T-helper 17 cell (primary cell): ENCODE measurements at places on chromosomes 1 and 21. TPM values are rescaled to one million over a fixed set of nuclear protein-coding genes. Genes with fewer than 3 reads are reported as not detected.
A peak's percentile ranks its signal among the peaks of the same experiment; 100 is the strongest.

DNA sequence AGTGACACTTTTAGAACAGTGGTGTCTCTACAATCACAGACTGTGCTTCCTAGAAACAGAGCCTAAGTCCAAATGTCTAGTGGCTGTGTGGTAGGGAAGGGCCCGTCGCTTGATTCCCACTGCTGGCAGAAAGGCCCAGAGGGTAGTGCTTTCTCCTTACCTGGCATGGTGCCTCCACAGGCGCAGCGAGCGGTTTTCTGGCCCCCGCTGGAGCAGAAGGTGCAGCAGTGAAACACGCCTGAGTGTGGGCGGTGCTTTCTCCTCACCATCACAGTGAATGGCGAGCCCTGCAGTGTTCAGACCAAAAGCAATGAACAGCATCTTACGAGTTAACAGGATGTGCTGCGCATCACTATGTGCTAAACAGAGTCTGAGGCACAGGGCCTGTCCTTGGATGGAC is 8.3 kb downstream of the TRIM45 start:
- no peak for DNase-seq
- peaks cover 2% of the 10 kb centered on the region for H3K36me3 ChIP-seq
- peaks cover 35% of the 10 kb centered on the region for H3K4me1 ChIP-seq
- no peaks in the 10 kb centered on the region for H3K27me3 ChIP-seq
- H3K4me3 ChIP-seq, result no peak overlapping the region
- H3K27ac ChIP-seq, result no peak overlapping the region

DNA sequence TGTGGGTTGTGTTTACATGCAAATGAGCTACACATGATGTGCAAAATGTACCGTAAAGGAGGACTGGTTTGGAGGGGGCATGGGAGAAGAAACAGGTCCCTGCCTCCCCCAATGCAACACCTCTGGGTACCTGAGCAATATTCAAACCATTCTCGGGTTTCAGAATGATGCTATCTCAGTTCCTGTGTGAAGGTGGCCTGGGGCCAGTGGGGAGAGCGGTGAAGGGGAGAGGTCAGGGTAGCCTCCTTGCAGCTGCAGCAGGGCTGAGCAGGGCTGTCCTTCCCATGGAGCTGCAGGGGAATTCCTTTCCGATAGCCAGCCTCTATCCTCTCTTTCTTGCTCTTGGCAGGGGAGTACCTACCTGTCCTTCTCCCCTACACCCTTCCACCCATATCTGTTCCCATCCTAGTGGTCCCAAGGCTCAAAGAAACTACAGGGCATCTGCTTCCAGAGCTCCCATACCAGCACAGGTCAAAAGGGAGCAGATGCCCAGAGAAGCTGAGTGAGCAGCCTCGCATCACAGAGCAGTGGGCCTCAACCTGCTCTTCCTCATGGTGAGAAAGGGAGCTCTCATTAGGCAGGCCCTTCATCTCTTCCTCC is 11.9 kb downstream of the MEF2D start:
- no peak for DNase-seq
- H3K4me3 ChIP-seq, result peak overlapping the region; percentile 92
- H3K4me1 ChIP-seq, result peaks cover 80% of the 10 kb centered on the region
- no peaks in the 10 kb centered on the region for H3K27me3 ChIP-seq
- H3K36me3 ChIP-seq, result no peaks in the 10 kb centered on the region
- peak overlapping the region; percentile 97 for H3K27ac ChIP-seq

DNA sequence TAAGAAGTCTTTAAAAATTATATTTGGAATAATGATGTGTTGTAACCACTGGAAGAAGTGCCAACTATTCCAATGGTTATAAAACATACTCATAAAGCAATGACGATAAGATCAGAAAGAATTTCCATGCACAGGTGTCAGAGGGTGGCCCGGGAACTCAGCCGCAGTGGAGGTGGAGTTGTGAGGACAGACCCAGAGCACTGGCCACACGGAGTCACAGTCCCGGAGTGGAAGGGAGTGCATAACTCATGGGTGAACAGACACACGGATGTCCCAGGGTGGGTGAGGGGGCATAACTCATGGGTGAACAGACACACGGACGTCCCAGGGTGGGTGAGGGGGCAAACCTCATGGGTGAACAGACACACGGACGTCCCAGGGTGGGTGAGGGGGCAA is 2.5 kb downstream of the KRTAP10-4 start:
- H3K27ac ChIP-seq, result no peak overlapping the region
- H3K4me1 ChIP-seq, result peaks cover 8% of the 10 kb centered on the region
- no peak overlapping the region for H3K4me3 ChIP-seq
- H3K27me3 ChIP-seq, result peaks cover 30% of the 10 kb centered on the region

DNA sequence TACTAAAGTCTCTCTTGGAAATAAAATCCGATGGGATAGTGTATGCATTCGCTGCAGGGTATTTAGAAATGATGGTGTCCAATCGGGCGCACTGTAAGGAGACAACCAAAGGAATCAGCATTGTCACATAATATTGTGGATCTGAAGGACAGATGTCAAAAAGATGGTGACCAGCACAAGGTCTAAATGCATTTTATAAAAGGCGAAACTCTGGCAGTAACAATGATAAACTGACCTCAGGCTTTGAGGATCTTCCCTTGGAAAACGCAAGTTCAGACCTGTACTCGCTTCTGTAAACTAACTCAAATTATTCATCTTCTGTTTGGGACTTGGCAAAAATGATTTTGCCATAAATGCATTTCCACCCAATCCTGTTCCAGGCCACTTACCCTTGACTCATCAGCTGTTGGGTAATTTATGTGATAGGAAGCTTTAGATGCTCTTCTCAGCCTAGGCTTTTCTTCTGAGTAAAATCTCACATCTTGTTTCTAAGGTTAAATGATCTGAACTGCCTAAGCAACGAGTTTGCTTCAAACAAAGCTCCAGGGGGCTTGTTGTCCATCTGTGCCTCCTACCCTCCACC is 33.8 kb downstream of the STPG1 start:
- no peaks in the 10 kb centered on the region for H3K27me3 ChIP-seq
- H3K4me3 ChIP-seq, result no peak overlapping the region
- H3K4me1 ChIP-seq, result peaks cover 6% of the 10 kb centered on the region

GRCh38 chr1:46557403-46557802 is 6.0 kb upstream of the KNCN start:
- H3K27me3 ChIP-seq, result no peaks in the 10 kb centered on the region
- peaks cover 3% of the 10 kb centered on the region for H3K36me3 ChIP-seq
- DNase-seq, result no peak
- H3K4me1 ChIP-seq, result peaks cover 2% of the 10 kb centered on the region
- H3K27ac ChIP-seq, result peak overlapping the region; percentile 75

GRCh38 chr1:172320733-172321132 is 99.8 kb upstream of the C1orf105 start:
- H3K4me1 ChIP-seq, result no peaks in the 10 kb centered on the region
- no peak overlapping the region for H3K27ac ChIP-seq
- no peak for DNase-seq
- H3K4me3 ChIP-seq, result no peak overlapping the region

GRCh38 chr1:36401602-36402503 is 4.1 kb upstream of the LSM10 start:
- H3K4me3 ChIP-seq, result peak overlapping the region; percentile 85
- H3K36me3 ChIP-seq, result peaks cover 3% of the 10 kb centered on the region
- peak overlapping the region; percentile 67 for H3K27ac ChIP-seq
- H3K4me1 ChIP-seq, result peaks cover 24% of the 10 kb centered on the region
- DNase-seq, result no peak

GRCh38 chr1:114292835-114293234 is 139.2 kb upstream of the SYT6 start:
- H3K4me1 ChIP-seq, result peaks cover 8% of the 10 kb centered on the region
- no peaks in the 10 kb centered on the region for H3K36me3 ChIP-seq
- H3K27me3 ChIP-seq, result peaks cover 21% of the 10 kb centered on the region
- H3K4me3 ChIP-seq, result no peak overlapping the region

DNA sequence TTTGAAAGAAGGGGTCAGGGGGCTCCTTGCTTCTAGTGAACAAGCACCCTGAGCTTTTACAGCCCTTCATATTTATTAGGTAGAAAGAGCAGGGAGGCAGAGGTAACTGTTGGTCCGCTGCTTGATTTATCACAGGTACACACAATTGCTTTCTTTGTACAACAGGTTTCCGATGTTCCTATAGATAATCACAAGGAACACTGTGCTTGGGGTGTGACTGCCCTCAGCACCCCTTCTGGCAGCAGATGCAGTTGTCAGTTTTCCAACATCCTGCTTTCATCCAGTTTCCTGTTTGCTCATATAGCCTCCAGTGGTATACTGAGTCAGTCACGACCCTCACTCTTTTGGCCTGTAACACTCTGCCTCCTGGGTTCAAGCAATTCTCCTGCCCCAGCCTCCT is 40.6 kb downstream of the SCP2 start:
- peaks cover under 1% of the 10 kb centered on the region for H3K36me3 ChIP-seq
- no peak overlapping the region for H3K27ac ChIP-seq
- H3K4me3 ChIP-seq, result no peak overlapping the region
- no peaks in the 10 kb centered on the region for H3K27me3 ChIP-seq
- H3K4me1 ChIP-seq, result no peaks in the 10 kb centered on the region

- no peaks in the 10 kb centered on the region for H3K36me3 ChIP-seq
- H3K27ac ChIP-seq, result no peak overlapping the region
- H3K27me3 ChIP-seq, result peaks cover 6% of the 10 kb centered on the region
- no peak overlapping the region for H3K4me3 ChIP-seq
- DNase-seq, result no peak
These were observed 1531.6 kb upstream of the TPTE start for GRCh38 chr21:8989721-8990325.

DNA sequence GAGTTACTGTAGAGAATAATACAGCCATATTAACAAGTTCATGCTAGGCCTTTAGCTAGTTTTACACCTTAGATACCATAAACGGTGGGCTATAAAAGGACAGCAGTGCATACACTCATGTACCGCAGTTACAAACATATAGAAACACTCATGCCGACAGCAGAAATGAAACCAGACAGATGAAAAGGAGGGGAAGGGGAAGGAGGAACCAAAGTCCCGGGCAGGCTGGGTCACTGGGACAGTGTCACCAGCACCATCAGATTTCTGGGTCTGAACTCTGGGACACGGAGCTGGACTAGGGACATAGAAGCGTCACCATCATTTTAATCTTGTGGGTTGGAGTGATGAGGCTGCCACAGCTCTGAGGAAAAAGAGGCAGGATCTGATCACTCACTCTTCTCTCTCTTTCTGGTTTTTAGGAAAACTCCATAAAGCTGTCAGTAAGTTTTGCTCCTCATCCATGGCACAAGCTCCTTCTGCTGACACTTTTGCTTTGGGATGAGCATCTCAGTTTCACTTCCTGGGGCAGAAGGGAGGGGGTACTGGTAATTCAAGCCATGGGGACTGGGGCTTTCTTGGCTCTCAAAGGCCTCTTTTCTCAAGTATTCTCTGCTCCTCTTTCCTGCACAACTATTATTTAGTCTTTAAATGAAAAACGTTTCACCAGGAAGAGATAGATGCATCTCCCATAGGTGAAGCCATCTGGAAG is 7.8 kb upstream of the ZNF691 start:
- H3K4me1 ChIP-seq, result peaks cover 6% of the 10 kb centered on the region
- no peaks in the 10 kb centered on the region for H3K27me3 ChIP-seq
- no peak overlapping the region for H3K4me3 ChIP-seq
- no peak for DNase-seq
- H3K27ac ChIP-seq, result no peak overlapping the region

- H3K36me3 ChIP-seq, result no peaks in the 10 kb centered on the region
- H3K27ac ChIP-seq, result no peak overlapping the region
These were observed 172.9 kb upstream of the ESRRG start for GRCh38 chr1:216896146-216896545.

- DNase-seq, result no peak
- no peaks in the 10 kb centered on the region for H3K4me1 ChIP-seq
- H3K4me3 ChIP-seq, result no peak overlapping the region
- H3K27me3 ChIP-seq, result peaks cover 40% of the 10 kb centered on the region
These were observed 29.7 kb upstream of the PDE9A start for GRCh38 chr21:42623694-42624093.

- H3K27ac ChIP-seq, result peak overlapping the region; percentile 62
- peak overlapping the region; percentile 85 for H3K4me3 ChIP-seq
- H3K27me3 ChIP-seq, result no peaks in the 10 kb centered on the region
- peaks cover 3% of the 10 kb centered on the region for H3K36me3 ChIP-seq
- peaks cover 28% of the 10 kb centered on the region for H3K4me1 ChIP-seq
- DNase-seq, result no peak
These were observed 61.4 kb downstream of the OLFML2B start for GRCh38 chr1:161962091-161962887.

GRCh38 chr1:184892116-184892515 is 82.2 kb downstream of the NIBAN1 start:
- H3K4me1 ChIP-seq, result peaks cover 37% of the 10 kb centered on the region
- DNase-seq, result no peak
- peak overlapping the region; percentile 99 for H3K27ac ChIP-seq
- peaks cover 10% of the 10 kb centered on the region for H3K36me3 ChIP-seq
- no peaks in the 10 kb centered on the region for H3K27me3 ChIP-seq
- peak overlapping the region; percentile 41 for H3K4me3 ChIP-seq

DNA sequence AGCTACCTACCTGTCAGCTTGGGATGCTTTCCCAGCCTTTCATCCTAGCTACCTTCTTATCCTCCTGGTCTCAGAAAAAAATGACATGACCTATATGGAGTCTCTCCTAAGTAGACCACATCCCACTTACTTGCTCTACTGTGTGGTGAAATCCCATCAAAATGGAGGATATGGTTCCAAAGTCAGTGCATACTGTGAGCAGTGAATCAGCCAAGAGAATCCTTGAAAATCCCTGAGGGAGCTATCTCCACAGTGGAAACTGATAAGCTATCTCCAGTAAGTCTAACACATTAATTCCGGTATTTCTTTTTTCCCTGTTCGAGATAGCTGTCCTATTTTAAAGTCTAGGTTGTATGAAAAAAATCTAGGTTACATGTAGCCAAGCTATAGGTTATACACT is 189.7 kb downstream of the FGGY start:
- no peak for DNase-seq
- no peaks in the 10 kb centered on the region for H3K27me3 ChIP-seq
- H3K4me3 ChIP-seq, result no peak overlapping the region
- peaks cover 5% of the 10 kb centered on the region for H3K4me1 ChIP-seq

The IGFN1 gene
- total RNA-seq, result not detected

The S100B gene
- total RNA-seq, result not detected

The RNPC3 gene
- 43.2 TPM for total RNA-seq

The SPTA1 gene
- not detected for total RNA-seq

The KISS1 gene
- 0.50 TPM for total RNA-seq

The MYOG gene
- total RNA-seq, result not detected

The OR2AK2 gene
- total RNA-seq, result not detected
